ENCODE measurements at places on chromosomes 7 and 10. TPM values are rescaled to one million over a fixed set of nuclear protein-coding genes. Genes with fewer than 3 reads are reported as not detected.

- peaks cover 9% of the 10 kb centered on the region for H3K36me3 ChIP-seq
- peaks cover 20% of the 10 kb centered on the region for H3K4me1 ChIP-seq
- H3K27ac ChIP-seq = peak overlapping the region; percentile 97
- H3K4me3 ChIP-seq = peak overlapping the region; percentile 80
- H3K27me3 ChIP-seq = no peaks in the 10 kb centered on the region
Observed at GRCh38 chr7:139360948-139361307, 1.2 kb downstream of the LUC7L2 start.

- DNase-seq = no peak
- no peaks in the 10 kb centered on the region for H3K27me3 ChIP-seq
- no peak overlapping the region for H3K4me3 ChIP-seq
- no peak overlapping the region for H3K27ac ChIP-seq
- H3K36me3 ChIP-seq = no peaks in the 10 kb centered on the region
Observed at GRCh38 chr10:119742947-119743648, 17.2 kb downstream of the INPP5F start.

DNA sequence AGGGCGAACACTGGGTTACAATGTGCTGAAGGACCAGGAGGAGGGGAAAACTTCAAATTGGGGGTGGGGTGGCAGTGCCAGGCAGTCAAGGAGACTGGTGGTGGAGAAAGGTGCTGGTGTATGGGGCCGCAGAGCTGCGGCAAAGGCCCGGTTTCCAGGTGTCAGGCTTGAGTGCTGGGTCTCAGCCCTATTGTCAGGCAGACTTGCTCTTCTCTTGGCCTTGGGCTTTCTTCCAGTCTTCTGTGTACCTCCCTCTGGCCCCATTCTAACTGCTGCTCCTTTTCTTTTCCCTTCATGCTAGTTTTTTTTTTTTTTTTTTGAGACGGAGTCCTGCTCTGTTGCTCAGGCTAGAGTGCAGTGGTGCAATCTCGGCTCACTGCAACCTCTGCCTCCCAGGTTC is 51.0 kb downstream of the POLR3A start:
- no peaks in the 10 kb centered on the region for H3K4me1 ChIP-seq
- H3K4me3 ChIP-seq = no peak overlapping the region
- no peaks in the 10 kb centered on the region for H3K27me3 ChIP-seq
- peaks cover 66% of the 10 kb centered on the region for H3K36me3 ChIP-seq
- no peak for DNase-seq
- H3K27ac ChIP-seq = no peak overlapping the region

Gene CLDN3
- not detected for total RNA-seq

DNA sequence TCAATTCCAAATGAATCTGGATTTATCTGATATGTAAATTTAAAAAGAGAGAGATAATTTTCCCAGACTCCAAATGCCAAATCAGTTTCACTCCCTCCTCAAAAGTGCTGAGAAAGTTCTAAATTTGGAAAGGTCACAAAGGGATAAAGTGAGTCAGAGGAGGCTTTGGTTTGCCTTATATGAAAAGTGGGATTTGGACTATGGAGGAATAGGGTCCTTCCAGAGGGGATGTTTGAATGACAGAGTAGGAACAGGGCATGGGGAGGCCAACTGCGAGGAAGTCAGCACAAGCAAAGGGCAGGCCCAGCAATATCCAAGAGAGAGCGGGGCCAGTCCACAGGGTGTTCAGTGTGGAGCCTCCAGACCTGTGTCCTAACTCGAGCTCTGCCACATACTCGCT is 9.8 kb upstream of the FAS start:
- DNase-seq = no peak
- no peak overlapping the region for H3K27ac ChIP-seq
- no peaks in the 10 kb centered on the region for H3K27me3 ChIP-seq
- peaks cover 1% of the 10 kb centered on the region for H3K4me1 ChIP-seq
- H3K36me3 ChIP-seq = no peaks in the 10 kb centered on the region

GRCh38 chr10:4708123-4708759 is 117.8 kb upstream of the AKR1E2 start:
- no peaks in the 10 kb centered on the region for H3K36me3 ChIP-seq
- no peaks in the 10 kb centered on the region for H3K4me1 ChIP-seq
- no peaks in the 10 kb centered on the region for H3K27me3 ChIP-seq
- no peak overlapping the region for H3K4me3 ChIP-seq

Gene GPRIN2
- not detected for total RNA-seq

Data from naive thymus-derived CD4-positive, alpha-beta T cell (primary cell).